ENCODE measurements at places on chromosomes 4 and X.

DNA sequence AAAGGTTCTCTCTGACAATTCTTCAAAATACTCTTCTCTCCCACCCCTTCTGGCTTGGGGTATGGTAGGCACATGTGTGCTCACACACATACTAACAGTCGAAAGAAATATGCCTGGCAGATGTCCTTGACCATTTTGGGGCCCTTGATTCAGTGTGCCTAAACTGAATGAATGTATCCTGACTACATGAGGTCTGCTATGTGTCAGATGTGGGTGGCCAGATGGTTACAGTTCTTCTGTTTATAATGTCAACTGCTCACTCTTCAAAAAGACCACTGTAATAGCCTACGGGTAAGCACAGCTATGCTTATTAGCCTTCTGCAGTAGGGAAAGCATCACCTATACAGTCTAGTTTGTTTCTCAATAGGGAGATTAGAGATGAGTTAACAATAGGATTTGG, 63.7 kb upstream of the VEGFC start:
- DNase-seq: no peak

DNA sequence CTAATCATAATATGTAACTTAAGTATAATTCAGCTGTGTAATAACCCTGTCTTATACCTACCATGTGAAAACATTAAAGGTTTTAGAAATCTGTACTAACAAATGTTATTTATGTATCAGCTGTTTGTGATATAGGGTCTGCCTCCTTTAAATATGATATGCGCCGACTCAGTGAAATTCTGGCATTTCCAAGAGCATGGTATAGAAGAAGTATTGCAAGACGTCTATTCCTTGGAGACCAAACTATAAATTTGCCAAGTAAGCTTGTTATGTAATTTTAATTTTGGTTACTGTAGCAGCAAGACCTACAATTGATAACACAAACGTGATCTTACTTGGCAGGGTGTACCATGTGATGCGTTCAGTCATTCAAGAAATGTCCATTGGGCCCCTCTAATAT, 32.3 kb upstream of the ADAD1 start:
- DNase-seq: no peak

DNA sequence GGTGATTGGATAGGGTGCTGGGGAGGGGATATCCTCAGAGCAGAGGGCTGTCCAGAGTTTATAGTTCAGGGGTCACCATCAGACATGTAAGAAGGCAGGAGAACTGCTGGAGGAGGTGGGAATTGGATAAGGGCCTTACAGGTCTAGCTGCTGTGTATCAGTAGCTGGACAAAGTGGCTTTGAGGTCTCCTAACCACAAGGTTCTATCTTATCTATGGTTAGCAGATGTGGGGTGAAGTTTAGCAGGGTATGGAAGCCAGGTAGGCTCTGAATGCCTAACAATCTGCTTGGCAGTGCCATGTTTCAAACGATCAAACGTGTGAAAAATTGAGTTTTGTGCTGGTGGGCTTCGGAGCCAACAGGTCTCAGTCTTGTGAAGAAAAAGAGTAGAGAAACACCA, 32.1 kb upstream of the MAGEA8 start:
- no peak for DNase-seq

DNA sequence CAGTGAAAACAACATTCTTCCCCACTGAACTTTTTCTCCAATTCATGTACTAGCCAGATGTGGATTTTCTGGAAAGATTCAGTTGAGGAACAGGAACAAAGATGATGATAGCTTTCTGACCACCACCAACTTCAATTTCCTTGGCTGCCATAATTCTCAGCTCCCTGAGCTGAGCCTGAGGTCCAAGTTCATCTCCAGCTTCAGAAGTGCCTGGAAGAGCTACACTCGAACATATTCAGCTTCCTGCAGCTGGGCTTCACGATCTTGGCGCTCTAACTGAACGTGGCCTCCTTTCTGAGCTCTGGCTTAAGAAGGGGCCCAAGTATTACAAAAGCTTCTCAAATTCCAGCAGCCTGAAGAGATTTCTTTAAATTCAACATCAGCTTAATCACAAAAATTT, 83.9 kb downstream of the QDPR start:
- no peak for DNase-seq

DNA sequence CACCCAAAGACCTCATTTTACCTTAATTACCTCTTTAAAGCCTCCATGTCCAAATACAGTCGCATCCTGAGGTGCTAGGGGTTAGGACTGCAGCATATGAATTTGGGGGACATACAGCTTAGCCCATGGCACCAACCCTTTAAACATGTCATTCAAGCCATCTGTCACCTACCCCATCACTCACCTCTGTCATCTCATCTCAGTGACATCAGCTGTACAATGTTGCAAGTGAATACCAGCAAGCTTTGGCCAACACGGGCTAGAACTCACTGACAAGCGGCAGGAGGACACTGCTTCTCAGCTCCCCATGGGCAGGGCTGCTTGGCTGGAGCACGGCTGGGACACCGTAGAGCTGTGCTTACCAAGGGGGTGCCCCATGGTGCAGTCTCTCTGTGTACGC, 107.5 kb downstream of the STK32B start:
- no peak for DNase-seq

GRCh38 chr4:85658766-85659439, 184.0 kb downstream of the ARHGAP24 start:
- no peak for DNase-seq

DNA sequence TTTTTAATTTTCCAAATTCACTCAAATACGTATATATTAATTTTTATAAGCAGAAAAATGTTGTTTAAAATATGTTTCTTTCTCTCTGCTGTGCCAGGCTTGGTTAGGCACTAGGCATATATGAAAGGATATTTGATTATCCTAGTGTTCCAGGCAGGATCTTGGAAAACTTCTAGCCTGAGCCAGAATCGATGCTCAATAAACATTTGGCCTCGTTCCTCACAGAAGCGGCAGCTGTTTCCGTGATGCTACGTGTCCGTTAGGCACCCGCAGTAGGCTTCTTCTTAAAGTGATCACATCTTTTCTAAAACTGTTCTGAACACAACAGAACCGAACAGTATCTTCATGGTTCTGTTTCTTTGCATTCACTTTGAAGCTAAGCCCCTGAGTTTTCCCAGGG, 50.1 kb upstream of the CRMP1 start:
- no peak for DNase-seq

DNA sequence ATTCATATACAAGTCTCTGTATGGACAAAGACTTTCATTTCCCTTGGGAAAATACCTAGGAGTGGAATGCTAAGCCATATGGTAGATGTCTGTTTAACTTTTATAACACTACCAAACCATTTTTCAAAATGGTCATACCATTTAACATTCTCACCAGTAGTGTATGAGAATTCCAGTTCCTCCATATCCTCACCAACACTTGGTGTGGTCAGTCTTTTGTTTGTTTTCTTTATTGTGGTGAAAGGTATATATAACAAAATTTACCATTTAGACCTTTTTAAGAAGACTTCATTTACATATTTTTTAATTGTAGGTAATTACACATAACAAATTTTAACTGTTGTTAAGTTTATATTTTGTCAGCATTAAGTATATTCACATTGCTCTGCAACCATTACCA, 12.7 kb upstream of the APLN start:
- no peak for DNase-seq

- DNase-seq: no peak
These were observed 1021.9 kb downstream of the FAM133A start for GRCh38 chrX:94695910-94696309.

DNA sequence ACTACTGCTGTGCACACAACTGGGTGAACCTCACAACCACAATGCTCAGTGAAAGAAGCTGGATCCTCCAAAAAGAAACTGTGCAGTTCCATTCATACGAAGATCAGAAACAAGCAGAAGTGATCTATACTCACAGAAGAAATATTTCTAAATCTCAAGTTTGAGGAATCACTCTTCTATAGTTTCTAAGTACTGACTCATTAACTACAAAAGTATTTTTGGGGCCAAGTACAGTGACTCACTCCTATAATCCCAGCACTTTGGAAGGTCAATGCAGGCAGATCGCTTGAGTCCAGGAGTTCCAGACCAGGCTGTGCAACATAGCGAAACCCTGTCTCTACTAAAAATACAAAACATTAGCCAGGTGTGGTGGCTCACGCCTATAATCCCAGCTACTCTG, 51.3 kb upstream of the RELL1 start:
- DNase-seq: no peak

DNA sequence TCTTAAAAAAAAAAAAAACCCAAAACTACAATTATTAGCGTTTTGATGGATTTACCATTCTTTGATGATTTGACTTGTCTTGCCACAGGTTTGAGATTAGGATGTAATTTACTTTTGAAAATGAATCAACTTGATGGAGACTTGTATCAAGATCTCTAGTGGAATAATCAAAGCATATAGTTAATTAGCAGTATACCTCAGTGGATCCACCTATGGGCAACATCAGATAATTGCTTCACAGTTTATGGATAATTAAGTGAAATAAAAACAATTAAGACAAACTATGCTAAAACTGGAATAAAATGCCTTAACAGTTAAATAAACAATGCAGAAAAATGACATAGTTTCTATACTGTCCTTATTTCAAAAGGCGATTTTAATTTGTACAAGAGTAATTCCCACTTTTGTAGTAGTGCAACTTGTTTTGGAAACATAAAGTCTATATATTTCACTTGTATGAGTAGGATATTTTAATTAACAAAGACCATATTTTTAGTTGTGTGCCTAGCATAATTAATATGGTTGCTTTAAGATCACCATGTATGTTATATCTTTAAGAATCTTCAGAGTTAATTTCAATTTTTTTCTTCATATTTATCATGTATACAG, 4.2 kb downstream of the CPEB2 start:
- DNase-seq: no peak

GRCh38 chr4:156660465-156660864, 311.1 kb downstream of the PDGFC start:
- DNase-seq: no peak

DNA sequence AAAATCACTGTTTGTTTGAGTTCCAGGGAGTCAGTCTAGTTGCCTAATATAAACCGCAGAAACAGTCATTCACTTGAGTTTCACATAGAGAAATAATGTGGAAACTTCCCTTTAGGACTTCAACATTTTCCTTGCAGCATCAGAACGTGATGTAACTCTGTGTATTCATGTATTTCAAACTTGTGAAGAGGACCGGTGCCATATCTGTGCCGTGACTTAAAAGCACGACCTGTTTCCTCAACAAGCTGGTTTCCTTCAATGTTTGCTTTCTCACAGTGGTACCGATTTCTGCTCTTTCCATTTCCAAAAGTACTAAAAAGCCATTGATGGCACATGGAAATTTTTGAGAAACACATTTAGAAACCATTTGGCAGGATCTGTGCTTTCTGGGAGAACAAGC, 166.6 kb upstream of the RAPGEF2 start:
- no peak for DNase-seq

GRCh38 chr4:139603576-139604410, 47.8 kb upstream of the SETD7 start:
- DNase-seq: no peak

GRCh38 chr4:173519111-173520101, 10.6 kb downstream of the HAND2 start:
- no peak for DNase-seq

- DNase-seq: no peak
These were observed 9.1 kb downstream of the ASMTL start for GRCh38 chrX:1443496-1444075.

GRCh38 chr4:86439293-86439692, 79.4 kb upstream of the MAPK10 start:
- DNase-seq: no peak
